ENCODE measurements at places on chromosomes 4 and X. TPM values are rescaled to one million over a fixed set of nuclear protein-coding genes. Genes with fewer than 3 reads are reported as not detected.

Gene SHROOM3
- polyA plus RNA-seq, result 14.2 TPM

Gene CASP3
- 15.7 TPM for polyA plus RNA-seq

Gene MMRN1
- 0.79 TPM for polyA plus RNA-seq

Gene TMEM271
- polyA plus RNA-seq, result 0.08 TPM

Gene XG
- polyA plus RNA-seq, result 10.0 TPM

Gene PWWP3B
- 0.01 TPM for polyA plus RNA-seq

Gene SORBS2
- polyA plus RNA-seq, result 22.7 TPM

Gene KLHL13
- 1.6 TPM for polyA plus RNA-seq

Gene SNX25
- polyA plus RNA-seq, result 3.5 TPM

Gene FGF2
- 0.99 TPM for polyA plus RNA-seq

Gene MCF2
- polyA plus RNA-seq, result 0.06 TPM

Gene SLITRK4
- polyA plus RNA-seq, result 0.06 TPM

Gene FAT4
- 0.48 TPM for polyA plus RNA-seq

Gene TMPRSS11B
- polyA plus RNA-seq, result 1,112 TPM

Gene WDR13
- 90.1 TPM for polyA plus RNA-seq

Gene CFP
- 0.77 TPM for polyA plus RNA-seq

Gene TBX22
- not detected for polyA plus RNA-seq

Gene CSN3
- polyA plus RNA-seq, result not detected

Gene RHOXF1
- polyA plus RNA-seq, result 0.53 TPM

Gene CENPI
- polyA plus RNA-seq, result 1.5 TPM

Gene HHIP
- polyA plus RNA-seq, result not detected

Gene RP2
- 5.2 TPM for polyA plus RNA-seq

Gene ARHGAP36
- not detected for polyA plus RNA-seq

Gene SPP1
- polyA plus RNA-seq, result 1.6 TPM

Gene EGFL6
- 3.0 TPM for polyA plus RNA-seq

Gene CT83
- polyA plus RNA-seq, result not detected

Gene ZNF732
- 0.21 TPM for polyA plus RNA-seq

Gene FABP2
- not detected for polyA plus RNA-seq

Gene ABCG2
- polyA plus RNA-seq, result 0.39 TPM

Gene DGKK
- polyA plus RNA-seq, result not detected

Gene USP17L26
- not detected for polyA plus RNA-seq

Gene FGFBP2
- polyA plus RNA-seq, result not detected

Gene FAM47E
- 0.47 TPM for polyA plus RNA-seq

Gene GPR34
- 0.65 TPM for polyA plus RNA-seq

Gene GJB1
- 0.16 TPM for polyA plus RNA-seq

All from esophagus (tissue), 2 donors.